ENCODE measurements at places on chromosomes 7 and 10.

GRCh38 chr7:55086413-55087201 lies 67.8 kb downstream of the EGFR start:
- DNase-seq: no peak

DNA sequence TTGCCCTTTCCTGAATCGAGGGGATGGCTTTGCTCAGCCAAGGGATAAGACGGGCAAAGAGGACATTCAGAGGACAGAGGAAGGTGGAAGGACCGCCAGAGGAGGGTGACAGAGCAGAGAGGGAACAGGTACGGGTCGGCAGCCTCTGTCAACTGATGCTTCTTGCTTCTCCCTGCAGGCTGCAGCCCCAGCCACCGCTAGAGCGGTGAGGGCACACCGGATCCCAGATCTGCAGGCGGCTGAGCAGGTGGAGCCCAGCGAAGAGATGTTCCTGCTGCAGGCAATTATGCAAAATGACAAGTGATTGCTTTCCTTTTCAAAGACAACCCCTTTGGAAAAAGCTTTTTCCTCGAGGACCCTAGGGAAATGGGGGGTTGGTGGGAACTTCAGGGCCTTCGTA lies 181.9 kb upstream of the ANKRD30A start:
- DNase-seq: no peak

DNA sequence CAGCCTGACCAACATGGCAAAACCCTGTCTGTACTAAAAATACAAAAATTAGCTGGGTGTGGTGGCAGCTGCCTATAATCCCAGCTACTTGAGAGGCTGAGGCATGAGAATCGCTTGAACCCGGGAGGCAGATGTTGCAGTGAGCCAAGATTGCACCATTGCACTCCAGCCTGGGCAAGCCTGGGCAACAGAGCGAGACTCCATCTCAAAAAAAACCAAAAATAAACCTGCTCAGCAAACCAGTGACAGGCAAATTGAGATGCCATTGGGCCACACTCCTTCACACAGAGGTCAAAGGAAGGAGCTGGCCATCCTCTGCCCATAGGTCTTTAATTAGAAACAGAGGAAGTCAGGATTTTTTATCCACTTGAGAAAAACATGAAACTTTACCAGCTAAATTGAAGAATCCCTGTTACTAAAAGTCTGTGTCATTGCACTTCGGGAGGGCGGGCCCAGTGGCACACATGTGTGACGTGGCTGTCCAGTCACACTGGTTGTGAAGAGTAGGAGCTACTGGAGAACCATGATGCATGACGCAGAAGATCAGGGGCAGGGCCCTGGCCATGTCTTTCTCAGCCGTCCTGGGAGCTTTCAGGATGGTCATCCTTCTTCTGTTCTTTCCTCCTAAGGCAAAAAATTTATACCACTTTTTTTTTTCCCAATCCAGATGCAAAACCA lies 118.3 kb upstream of the ZNF438 start:
- DNase-seq: no peak

- DNase-seq: no peak
These were observed 7.3 kb downstream of the JCAD start for GRCh38 chr10:30052062-30052461.

DNA sequence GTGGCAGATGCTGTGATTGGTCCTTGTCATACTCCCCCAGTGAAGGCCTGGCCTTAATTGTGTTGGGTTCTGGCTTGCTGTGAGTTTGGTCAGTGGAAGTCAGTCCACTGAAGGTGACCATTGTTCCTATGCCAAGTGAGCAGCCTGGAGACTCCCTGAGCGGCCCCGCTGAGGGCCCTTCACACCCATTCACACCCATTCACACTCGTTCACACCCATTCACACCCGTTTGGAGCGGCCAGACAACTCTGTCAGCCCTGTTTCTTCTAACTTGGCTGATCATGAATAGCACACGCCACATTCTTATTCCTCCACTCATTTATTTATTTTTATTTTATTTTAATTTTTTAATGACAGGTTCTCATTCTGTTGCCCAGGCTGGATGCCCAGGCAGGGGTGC lies 61.5 kb downstream of the C10orf120 start:
- no peak for DNase-seq

DNA sequence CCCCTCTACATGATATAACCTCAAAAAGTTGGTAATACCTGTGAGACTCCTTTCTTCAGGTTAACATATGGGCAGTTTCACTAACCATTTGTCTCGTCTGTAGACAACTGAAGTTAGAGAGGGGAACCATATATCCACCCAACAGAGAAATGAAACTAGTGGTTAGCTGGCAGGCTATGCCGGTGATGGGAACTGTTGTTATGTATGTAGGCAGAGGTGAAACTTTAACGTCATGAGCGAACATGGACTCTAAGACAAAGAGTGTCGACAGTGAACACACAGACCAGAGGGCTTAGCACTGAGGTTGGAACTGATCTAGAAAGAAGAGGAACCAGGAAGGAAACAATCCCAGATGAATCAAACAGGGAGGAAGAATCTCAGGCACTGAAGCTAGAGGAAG lies 112.4 kb downstream of the ELMO1 start:
- DNase-seq: no peak
